ENCODE measurements at places on chromosomes 6 and 20. TPM values are rescaled to one million over a fixed set of nuclear protein-coding genes. Genes with fewer than 3 reads are reported as not detected.

GRCh38 chr20:5072756-5073659, 46.8 kb downstream of the PCNA start:
- DNase-seq, result peak; percentile 92

DNA sequence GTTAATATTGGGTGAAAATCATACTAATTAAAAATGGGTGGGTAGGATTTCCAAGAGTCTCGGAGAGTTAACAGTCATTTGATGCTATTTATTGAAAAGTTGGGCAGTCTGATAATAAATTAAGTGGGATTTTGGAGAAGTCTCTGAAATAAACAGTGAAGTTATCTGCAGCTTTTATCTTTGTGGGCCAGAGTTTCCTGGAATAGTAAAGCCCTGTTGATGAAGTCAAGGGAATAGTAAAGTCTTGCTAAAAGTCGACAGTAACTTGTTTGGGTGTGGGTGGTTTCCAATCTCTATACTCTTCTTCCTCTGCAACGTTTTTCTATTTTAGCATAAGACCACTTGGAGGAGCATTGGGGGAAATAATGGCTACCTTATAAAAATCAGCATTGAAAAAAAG, 493.6 kb downstream of the EPM2A start:
- no peak for DNase-seq

DNA sequence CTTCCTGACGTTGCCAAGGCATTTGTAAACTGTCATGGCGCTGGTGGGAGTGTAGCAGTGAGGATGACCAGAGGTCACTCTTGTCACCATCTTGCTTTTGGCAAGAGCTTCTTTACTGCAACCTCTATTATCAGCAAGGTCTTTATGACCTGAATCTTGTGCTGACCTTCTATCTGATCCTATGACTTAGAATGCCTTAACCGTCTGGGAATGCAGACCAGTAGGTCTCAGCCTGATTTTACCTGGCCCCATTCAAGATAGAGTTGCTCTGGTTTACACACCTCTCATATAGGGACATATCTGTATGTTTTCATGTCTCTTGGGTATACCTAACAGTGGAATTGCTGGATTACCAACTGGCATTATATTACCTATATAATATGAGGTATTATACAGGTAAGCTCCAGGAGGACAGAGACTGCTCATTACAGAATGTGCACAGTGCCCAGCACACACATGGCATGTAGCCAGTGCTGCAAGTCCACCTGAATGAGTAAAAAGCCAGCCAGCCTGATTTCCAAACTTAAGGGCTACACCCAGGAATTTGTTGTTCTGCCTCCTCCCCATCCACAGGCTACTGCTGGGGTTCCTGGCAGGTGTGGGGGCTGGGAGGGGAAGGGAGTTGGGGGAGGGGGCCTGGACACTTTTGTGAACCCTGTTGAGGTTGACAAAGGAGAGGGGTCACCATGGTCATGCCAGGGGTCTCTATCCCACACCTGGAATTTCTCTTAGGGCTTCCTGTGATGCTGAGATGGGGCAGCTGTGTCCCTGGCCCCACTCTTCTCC, 35.2 kb upstream of the BLCAP start:
- no peak for DNase-seq

The ZNF165 gene
- total RNA-seq, result 3.4 TPM

The MAP7 gene
- 22.0 TPM for total RNA-seq

The PACRG gene
- 2.7 TPM for total RNA-seq

The GRM1 gene
- 0.10 TPM for total RNA-seq

The BPIFB1 gene
- total RNA-seq, result 0.23 TPM

The AVP gene
- total RNA-seq, result not detected

Measured in left lung (tissue), 14 donors.